ENCODE measurements at places on chromosomes 16 and 17.

- peak; percentile 42 for DNase-seq
These were observed 4.7 kb downstream of the NUBP2 start for GRCh38 chr16:1787322-1788094.

DNA sequence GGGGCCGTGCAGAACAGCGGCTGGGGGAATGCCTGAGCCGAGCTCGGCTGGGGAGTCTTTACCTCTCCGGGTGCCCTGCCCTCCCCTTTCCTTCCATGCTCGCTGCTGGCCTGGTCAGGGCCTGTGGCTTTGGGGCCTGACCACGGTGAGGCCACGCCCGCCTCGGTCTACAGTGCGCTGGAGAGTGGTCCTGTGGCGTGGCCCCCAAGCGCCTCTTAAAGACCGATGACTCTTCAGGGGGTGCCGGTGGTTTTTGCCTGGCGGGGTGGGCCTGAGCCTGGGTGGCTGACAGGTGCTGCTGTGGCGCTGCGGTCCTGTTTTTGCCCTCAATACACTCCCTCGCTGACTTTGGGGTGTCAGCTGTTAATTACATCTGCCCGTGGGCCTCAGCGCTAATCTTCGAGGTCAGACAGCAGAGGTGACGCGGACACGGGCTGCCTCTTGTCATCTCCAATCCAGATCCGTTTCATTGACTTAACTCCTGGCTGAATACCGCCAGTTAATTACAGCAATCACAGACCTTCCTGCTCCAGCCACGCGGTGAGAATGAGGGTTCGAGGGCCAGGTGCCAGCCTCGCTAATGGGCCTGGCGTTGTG is 29.7 kb downstream of the GSE1 start:
- DNase-seq = no peak

- DNase-seq = no peak
These were observed 1.4 kb downstream of the STXBP4 start for GRCh38 chr17:54969658-54970572.

DNA sequence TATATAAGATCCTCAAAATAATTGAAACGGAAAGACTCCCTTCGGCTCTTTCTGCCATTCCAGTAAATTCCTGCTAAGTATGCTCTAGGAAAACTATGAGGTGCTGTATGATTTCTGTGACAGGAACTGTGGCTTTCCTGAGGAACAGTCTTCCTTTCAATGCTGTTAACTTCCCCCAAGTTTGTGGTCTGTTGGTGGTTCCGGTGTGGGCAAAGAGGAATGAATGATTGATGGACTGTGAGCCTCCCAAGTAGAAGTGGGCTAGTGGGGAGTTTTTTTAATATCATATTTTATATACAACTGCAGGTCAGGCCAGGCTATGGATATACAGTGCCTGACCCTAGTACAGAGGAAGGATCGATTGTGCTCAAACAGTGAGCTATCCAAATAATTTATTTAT is 560.7 kb upstream of the RBFOX1 start:
- no peak for DNase-seq

GRCh38 chr16:72173997-72174396 is 2.0 kb upstream of the PMFBP1 start:
- no peak for DNase-seq

GRCh38 chr16:4970010-4970409 is 11.9 kb downstream of the SEC14L5 start:
- no peak for DNase-seq

GRCh38 chr17:1907909-1908698 is 78.3 kb downstream of the RPA1 start:
- DNase-seq = peak; percentile 15

GRCh38 chr17:43438626-43439025 is 39.8 kb downstream of the ARL4D start:
- no peak for DNase-seq

- no peak for DNase-seq
These were observed 92.4 kb downstream of the YPEL2 start for GRCh38 chr17:59423903-59424302.

DNA sequence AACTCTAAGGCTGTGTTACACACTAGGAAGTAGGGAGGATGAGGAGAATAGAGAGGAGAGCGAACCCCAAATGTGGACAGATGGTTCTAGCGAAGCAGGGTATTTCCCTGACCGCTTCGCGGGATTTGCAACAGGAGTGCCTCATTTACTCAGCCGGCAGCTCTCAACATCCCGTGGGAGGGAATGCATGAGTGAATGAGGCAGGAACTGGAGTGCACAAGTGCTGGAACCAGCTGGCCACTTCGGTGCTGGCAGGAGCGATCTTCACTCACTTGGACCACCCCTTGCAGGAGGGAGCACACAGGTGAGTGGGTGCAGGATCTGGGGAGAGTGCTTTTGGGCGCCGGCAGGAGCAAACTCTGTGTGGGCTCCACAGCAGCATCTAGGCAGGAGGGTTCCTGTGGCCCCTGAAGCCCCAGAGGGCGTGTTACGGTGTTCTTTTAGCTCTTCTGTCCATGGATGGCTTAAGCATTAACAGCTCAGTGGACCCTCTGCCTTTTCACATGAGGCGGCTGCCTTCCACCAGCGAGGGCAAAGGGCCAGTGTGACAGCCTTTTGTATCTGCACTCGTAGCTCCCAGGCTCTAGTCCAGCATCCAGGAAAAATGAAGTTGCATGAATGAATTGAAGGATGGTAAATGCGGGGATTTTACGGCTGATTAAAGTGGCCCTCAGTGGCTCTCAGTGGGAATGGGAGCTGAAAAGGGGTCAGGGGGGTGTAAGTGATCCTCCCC is 17.4 kb upstream of the ZNHIT3 start:
- no peak for DNase-seq

DNA sequence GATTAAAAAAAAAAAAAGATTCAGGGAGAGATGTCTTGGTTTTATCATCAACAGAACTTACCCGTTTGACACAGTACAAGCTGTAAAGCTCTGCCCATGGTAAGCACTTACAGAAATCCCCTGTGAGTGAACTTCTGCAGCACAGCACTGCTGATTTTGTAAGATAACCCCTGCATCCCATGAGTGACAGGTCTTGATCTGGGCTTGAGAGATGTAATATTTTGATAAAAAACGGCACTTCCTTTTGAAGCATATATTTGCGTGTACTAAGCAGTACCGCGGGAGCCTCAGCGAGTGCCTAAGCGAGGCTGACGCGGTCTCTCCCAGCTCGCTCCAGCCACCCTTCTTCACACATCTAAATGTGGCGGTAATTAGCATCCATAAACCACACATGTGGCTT is 50.5 kb downstream of the IKZF3 start:
- DNase-seq = peak; percentile 75

- DNase-seq = no peak
These were observed 42.9 kb upstream of the CDRT4 start for GRCh38 chr17:15510361-15510760.

DNA sequence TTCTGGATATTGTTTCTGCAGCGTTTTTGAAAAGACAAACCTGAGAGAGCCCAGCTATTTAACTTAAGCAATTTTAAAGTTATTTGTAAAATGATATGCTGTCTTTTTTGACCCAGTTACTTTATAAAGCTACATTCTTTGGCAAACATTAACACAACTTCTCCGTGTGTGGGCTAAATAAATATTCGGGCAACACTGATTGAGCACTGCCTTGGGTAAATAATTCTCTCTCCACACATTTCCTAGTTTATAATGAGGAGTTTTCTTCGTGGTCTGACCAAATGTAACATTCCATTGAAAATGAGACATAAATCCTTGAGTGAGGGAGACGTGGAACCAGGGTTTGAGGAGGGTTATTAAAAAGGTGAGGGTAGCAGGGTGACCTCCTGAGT is 142.8 kb downstream of the WWOX start:
- no peak for DNase-seq

DNA sequence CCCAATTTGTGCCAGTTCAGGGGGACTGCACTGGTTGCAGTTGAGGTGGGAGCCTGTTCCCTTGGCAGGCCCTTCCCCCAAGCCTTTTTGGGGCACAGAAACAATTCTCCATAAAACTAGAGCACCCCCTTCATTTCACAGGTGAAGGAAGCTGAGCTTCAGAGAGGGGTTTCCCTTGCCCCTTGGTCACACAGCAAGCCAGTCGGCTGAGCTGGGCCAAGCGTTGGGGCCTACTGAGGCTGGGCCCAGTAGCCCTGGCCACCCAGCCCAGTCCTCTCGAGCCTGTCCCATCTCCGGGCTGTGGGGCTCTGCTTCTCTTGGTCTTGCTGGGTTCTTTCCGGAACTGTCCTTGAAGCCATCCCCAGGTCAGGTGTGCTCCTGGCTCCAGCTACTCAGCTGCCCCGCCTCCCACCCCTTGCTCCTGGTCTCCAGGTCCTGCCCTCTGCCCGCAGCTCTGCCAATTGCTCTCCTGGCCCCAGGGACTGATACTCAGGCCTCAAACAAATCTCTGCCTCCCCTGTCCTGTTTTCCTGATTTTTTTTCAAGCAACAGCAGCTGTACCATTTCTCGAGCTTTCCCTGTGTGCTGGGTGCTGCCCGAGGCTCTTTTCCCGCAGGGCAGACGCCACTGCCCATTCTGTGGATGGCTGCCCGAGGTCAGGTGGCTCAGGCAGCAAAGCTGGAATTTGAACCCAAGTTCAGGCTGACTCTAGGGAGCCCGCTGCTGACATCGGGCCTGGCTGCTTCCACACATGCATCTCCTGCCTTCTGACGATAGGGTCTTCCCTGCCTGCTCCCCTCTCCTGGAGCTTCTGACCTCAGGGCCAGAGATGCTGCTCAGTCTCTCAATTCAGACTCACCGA is 87.4 kb upstream of the NKD1 start:
- peak; percentile 25 for DNase-seq

- DNase-seq = no peak
These were observed 1.6 kb downstream of the SLC46A1 start for GRCh38 chr17:28404461-28404811.

DNA sequence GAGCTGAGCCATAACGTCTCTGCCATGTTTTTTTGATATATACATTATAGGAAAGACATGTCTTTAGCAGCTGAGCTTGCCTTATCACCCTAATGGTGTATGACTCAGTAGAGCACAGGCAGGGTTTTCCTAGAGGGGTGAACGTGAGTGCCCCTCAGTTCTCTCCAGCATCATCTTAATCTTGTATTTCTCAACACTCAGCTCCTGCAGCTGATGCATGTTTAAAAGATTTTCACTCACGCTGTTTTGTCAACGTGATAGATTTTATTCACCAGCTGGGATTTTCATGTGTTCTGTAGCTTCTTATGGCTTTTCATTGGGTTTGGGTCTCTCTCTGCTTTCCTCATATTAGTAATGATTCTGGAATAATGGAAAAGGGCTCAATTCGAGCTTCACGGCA is 186.0 kb upstream of the PMFBP1 start:
- no peak for DNase-seq

DNA sequence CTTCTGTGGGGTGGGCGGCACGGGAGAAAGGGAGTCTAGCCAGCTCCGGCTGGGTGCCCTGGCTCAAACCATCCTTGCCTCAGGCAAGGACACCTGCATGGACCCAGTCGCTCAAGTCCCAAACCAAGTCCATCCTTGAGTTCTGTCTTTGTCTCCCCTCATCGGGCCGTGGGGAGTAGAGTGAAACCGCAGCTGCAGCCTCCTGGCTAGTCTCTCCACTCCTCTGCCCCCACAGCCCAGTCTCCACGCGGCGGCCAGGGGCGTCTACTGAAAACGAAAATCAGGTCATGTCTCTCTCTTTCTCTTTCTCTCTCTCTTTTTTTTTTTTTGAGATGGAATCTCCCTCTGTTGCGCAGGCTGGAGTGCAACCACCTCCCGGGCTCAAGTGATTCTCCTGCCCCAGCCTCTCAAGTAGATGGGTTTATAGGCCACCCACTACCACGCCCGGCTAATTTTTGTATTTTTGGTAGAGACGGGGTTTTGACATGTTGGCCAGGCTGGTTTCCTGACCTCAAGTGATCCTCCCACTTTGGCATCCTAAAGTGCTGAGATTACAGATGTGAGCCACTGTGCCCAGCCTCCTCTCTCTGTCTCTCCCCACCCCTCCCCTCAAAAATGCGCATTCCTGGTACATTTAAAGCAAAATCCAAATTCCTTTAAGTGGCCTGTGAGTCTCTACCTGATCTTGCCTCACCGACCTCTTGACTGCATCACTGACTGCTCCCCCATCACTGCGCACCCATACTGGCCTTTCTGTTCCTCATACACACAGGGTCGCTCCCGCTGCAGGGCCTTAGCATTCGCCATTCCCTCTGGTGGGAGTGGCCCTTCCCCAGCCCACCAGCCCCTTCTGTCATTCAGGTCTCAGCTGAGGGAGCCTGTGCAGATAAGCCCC is 17.7 kb upstream of the RMI2 start:
- DNase-seq = no peak

DNA sequence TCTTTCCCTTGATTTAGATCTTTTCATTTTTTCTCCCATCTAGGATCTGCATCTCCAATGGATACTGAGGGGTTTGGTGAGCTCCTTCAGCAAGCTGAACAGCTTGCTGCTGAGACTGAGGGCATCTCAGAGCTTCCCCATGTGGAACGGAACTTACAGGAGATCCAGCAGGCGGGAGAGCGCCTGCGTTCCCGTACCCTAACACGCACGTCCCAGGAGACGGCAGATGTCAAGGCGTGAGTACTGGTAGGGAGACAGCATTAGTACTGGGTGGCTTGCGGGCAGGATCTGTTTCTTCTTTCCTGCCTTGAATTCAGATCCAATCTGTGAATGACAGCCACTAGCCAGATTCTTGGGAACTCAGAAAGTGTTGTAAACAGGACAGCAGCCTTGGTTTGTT is 18.3 kb downstream of the NUP93 start:
- no peak for DNase-seq

DNA sequence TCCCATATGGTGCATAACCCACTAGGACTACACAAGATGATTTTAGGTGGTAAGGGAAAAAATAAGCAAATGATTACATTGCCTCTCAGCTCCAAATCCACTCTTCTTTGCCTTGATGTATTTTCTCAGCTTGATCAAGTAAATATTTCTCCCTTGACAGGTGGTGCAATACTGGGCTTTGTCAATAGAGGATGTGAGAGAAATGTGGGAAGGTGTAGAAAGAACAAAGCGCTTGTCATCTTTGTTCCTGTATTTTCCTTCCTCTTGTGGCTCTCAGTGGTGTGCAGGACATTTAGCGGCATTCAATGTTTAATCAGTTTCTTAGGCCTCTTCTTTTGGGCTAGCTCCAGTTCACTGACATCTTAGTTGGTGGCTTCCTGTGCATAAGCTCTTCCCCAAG is 1165.8 kb upstream of the GOT2 start:
- DNase-seq = no peak

- DNase-seq = no peak
These were observed 609.6 kb upstream of the C16orf82 start for GRCh38 chr16:26457095-26457494.

- peak; percentile 65 for DNase-seq
These were observed 668 bp downstream of the SPATA2L start for GRCh38 chr16:89700649-89701424.

All from CD4-positive, alpha-beta memory T cell (primary cell).